ENCODE measurements at places on chromosomes 6 and 20. TPM values are rescaled to one million over a fixed set of nuclear protein-coding genes. Genes with fewer than 3 reads are reported as not detected.
A peak's percentile ranks its signal among the peaks of the same experiment; 100 is the strongest.

BANF2 gene
- total RNA-seq = not detected

DNA sequence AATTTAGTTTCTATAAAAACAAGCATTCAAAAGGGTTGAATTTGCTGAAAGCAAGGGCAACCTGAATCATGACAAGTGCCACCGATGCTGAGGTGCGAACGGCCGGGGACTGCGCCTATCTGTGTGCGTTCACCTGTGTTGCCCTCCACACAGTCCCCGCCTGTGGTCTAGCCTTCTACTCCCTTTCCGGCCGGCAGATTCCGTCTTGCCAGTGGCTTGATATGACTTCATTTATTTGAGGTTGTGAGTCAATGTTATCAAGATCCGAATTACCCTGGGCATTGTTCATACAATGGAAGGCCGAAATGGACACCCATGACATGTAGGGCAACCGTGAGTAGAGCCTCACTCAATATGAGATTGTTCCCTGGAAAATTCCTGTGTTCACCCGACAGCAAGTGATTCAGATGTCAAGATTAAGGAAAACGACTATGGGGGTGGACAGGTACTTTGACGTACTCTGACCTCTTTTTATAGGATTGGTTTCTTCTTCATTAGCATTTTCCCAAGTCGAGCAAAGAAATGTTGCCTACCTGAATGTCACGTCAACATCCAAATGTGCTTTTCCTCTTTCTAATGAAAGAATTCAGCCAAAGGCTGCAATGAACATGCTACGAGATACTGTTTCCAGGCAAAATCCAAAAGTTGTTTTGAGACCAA lies 41.1 kb upstream of the NEDD9 start:
- no peaks in the 10 kb centered on the region for H3K4me1 ChIP-seq
- no peak overlapping the region for H3K4me3 ChIP-seq
- no peak for DNase-seq
- H3K27me3 ChIP-seq = peaks cover 19% of the 10 kb centered on the region
- H3K27ac ChIP-seq = no peak overlapping the region

GRCh38 chr6:22366214-22366613 lies 69.4 kb upstream of the PRL start:
- no peak for DNase-seq
- H3K4me1 ChIP-seq = no peaks in the 10 kb centered on the region
- H3K4me3 ChIP-seq = no peak overlapping the region
- H3K27ac ChIP-seq = no peak overlapping the region
- no peaks in the 10 kb centered on the region for H3K36me3 ChIP-seq
- no peaks in the 10 kb centered on the region for H3K27me3 ChIP-seq

DNA sequence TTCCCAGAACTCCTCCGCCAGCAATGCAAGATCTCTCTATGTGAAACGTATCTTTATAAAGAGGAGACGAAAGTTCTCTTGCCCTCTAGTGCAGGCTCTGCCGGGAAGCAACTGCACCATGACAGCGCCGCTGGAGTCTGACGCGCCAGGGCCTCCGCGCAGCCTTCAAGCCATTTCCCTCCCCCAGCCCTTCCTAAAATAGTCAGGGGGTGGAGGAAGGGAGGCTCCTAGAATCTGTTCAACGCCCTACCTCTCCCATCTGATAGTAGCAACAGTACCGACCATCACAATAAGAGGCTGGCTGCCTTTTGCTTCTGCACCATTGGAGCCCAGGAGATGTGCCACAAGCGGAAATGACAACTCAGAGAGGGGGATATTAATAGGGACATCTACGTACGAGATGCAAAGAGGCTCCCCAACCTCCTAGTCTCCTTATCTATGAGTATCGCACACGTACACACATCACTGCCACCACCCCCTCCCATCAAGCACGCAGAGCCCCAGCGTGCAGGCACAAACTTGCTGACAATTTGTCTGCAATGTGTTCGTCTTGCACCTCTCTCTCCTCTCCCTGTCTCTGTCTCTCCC lies 1.0 kb downstream of the SYNE1 start:
- no peaks in the 10 kb centered on the region for H3K27me3 ChIP-seq
- no peaks in the 10 kb centered on the region for H3K36me3 ChIP-seq
- no peak overlapping the region for H3K27ac ChIP-seq

- H3K4me3 ChIP-seq = peak overlapping the region; percentile 77
- peak overlapping the region; percentile 76 for H3K27ac ChIP-seq
- DNase-seq = no peak
- peaks cover 42% of the 10 kb centered on the region for H3K36me3 ChIP-seq
- peaks cover 14% of the 10 kb centered on the region for H3K4me1 ChIP-seq
Measured at GRCh38 chr20:49219924-49220831, 962 bp downstream of the DDX27 start.

- H3K27me3 ChIP-seq = no peaks in the 10 kb centered on the region
- H3K4me1 ChIP-seq = no peaks in the 10 kb centered on the region
- H3K36me3 ChIP-seq = peaks cover 10% of the 10 kb centered on the region
- H3K4me3 ChIP-seq = no peak overlapping the region
Measured at GRCh38 chr6:106670236-106670635, 40.9 kb downstream of the QRSL1 start.

RSPO4 gene
- total RNA-seq = 0.09 TPM

C20orf204 gene
- total RNA-seq = 0.67 TPM

DNA sequence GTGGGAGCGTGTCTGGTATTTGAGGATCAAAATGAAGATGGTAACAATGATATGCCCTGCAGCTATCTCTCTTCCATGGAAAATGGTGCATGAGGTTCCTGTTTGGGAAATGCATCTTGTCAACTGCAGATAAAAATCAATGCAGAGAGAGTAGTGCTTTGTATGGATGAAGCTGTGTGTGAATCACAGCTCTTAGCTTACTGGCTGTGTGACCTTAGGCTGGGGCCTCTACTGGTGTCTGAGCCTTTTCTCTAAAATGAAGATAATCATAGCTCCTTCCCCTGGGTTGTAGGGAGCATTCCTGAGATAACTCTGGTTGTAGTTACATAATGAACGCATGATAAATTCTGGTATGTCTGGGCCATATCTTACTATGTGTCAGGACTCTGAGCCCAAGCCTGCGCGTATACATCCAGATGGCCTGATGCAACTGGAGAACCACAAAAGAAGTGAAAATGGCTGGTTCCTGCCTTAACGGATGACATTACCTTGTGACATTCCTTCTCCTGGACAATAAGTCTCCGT lies 19.6 kb downstream of the ANGPT4 start:
- no peak for DNase-seq
- H3K4me3 ChIP-seq = no peak overlapping the region
- no peak overlapping the region for H3K27ac ChIP-seq
- no peaks in the 10 kb centered on the region for H3K36me3 ChIP-seq

DNA sequence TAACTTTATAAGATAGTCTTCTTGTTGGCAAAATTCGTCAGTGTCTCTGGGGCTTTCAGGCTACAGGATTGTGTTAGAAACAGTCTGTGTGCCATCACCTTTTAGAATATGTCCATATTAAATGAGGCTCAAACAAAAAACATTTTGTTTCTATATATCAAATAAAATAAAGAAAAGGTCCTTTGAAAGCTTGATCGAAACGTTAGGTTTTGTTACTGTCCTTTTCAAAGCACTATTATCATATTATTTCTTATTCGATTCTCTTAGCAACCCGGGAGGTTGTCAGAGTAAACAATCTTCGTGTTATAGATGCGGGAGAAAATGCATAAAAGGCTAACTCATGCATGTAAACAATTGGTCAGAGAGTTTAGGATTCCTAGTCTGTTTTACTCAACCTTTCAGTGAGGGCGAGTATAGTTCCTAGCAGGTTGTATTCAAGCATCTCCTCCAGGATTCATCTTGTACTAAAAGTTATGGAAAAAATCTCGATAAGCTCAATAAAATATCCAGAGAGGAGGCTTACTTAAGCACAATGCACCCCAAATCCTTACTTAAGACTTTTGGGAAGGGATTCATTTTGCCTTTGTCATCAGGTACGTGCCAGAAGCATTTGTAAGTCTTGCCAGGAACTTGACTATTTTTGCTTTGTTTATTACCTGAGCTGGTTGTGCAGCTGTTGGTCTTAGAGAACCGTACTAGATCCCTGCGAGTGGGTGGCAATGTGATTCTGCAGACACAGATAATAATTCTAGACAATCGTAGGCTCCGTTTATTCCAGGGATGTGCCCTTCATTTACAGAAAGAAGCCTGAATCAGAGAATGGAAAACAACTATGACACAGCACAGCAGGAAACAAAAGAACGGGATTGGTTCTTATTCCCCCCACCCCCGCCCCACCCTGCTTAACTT lies 159.6 kb upstream of the ZNF217 start:
- no peaks in the 10 kb centered on the region for H3K36me3 ChIP-seq
- H3K4me1 ChIP-seq = peaks cover 39% of the 10 kb centered on the region
- H3K27ac ChIP-seq = peak overlapping the region; percentile 92
- H3K27me3 ChIP-seq = no peaks in the 10 kb centered on the region
- DNase-seq = peak; percentile 80

DNA sequence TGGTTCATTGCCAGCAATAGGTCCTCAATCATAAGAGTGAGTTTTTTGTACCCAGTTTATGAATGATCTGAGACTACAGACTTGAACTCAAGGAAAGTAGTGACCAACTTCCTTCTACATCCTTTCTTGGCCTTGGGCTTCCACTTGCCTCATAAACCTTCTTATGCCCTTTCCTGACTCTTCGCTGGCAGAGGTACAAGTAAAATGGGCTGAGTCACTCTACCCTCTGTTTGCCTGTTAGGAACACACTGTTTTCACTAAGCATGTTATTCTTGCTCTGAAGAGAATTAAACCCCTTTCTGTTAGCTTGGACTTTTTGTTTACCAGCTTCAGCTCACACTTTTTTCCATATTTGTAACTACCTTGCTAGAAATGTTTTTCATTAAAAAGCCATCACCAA lies 74.4 kb downstream of the PKHD1 start:
- H3K4me3 ChIP-seq = no peak overlapping the region
- no peaks in the 10 kb centered on the region for H3K4me1 ChIP-seq
- H3K27ac ChIP-seq = no peak overlapping the region
- H3K36me3 ChIP-seq = no peaks in the 10 kb centered on the region

PCK1 gene
- 0.73 TPM for total RNA-seq

ANKEF1 gene
- total RNA-seq = 2.0 TPM

DNA sequence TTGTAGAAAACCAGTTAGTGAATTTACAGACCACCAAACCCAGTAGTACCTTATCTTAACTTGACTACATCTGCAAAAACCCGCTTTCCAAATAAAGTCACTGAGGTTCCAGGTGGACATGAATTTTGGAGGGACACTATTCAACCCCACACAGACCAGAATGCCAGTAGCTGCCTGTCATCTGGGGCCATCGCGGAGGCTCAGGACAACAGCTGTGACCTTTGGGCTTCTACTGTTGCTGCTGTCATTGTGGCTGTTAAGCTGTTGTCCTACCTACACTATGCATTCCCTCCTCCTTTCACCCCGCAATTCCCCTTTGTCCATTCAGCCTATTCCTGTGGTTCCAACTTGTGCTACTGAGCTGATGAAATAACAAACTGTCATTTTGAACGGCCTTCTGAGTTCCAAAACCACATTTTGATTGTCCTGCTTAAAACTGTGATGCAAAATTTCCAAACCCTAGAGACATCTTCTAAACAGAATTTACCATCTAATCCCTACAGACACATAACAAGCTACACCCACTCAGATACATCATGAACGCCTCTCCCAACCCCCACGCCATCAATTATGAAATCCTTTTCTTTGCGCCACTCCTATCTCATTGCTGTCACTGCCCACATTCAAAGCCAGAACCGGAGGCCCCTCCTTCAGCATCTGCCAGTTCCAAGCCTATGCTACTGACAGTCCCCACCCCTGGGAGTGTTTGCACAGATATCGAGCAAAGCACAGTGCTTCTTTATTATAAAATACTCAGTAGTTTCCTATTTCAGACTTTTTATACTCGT lies 125.0 kb downstream of the C6orf118 start:
- H3K4me3 ChIP-seq = no peak overlapping the region
- no peak for DNase-seq
- no peaks in the 10 kb centered on the region for H3K4me1 ChIP-seq

GRCh38 chr6:73746787-73747186 lies 50.8 kb downstream of the CD109 start:
- H3K36me3 ChIP-seq = no peaks in the 10 kb centered on the region
- no peak overlapping the region for H3K4me3 ChIP-seq
- no peak for DNase-seq
- H3K4me1 ChIP-seq = no peaks in the 10 kb centered on the region
- H3K27ac ChIP-seq = no peak overlapping the region

DNA sequence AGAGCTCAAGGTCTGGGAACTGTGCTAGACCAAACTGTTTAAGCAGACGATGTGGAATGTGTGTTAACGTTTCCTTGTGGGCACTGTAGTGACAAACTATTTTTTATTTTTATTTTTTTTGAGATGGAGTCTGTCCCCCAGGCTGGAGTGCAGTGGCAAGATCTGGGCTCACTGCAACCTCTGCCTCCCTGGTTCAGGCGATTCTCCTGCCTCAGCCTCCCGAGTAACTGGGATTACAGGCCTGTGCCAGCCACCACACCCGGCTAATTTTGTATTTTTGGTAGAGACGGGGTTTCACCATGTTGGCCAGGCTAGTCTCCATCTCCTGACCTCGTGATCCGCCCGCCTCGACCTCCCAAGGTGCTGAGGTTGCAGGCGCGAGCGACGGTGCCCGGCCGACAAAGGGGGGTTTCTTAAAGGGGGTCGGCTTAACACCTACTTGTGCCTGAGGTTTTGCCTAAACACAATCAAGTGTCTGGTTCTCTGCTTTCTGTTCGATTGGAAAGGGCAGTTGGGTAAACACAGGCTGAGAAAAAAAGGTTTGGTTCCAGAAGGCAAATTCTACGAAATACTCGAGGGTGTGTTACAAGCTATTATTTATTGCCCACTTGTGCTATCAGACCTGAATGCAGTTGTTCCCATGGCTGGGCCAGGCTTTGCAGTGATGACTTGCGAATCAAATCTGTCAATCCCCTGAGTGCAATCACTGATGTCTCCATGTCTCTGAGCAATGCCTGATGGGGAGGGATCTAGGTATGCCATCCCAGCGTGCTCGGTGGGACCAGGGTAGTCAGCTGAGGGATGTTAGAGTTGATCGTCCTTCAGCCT lies 1.3 kb downstream of the NOP56 start:
- H3K4me3 ChIP-seq = peak overlapping the region; percentile 70
- H3K4me1 ChIP-seq = peaks cover 22% of the 10 kb centered on the region
- peaks cover 61% of the 10 kb centered on the region for H3K36me3 ChIP-seq

DNA sequence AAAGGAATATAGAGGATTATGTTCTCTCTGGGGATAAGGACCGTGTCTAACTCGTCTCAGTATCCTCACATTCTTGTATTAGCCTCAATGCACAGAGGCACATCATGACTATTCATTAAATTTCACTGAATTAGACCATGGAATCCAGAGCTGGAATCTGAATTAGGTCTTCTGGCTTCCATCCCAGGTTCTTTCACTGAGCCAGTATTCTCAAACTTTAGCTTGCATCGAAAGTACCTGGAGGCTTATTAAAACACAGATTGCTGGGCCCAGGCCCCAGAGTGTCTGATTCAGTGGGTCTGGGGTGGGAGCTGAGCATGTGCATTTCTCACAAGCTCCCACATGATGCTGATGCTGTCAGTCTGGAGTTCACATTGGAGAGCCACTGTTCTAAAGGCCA lies 142.0 kb downstream of the UST start:
- H3K4me1 ChIP-seq = no peaks in the 10 kb centered on the region
- H3K4me3 ChIP-seq = no peak overlapping the region
- no peak for DNase-seq
- peaks cover 14% of the 10 kb centered on the region for H3K27me3 ChIP-seq

All from K562 (cell line).